ENCODE measurements at places on chromosomes 16 and 17.

DNA sequence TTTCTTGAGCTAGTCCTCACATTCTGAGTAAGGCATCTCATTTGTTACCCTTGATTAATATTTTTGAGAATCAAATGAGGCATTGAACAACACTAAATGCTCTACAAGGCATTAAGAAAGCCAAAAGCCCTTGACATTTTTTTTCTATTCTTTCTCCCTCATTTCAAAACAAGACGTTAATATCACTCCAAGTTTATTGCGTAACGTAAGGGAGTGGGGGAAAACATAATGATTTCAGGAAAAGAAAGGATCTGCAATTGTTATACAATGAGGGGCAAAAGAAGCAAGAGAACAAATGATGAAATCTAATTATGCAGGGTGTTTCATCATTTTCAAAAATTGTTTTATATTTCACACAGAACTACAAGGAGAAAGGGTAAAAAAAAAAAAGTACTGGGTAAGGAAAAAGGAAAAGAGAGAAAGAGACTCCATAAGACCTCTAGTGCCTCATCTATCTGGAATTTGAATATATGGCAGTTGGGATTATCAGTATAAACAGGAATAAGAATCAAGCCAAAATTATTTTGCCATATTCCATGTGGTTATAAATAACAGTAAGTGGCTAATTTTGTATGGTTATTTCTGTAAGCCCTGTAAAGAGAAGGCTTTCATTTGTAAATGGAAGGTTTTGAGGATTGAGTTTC is 163.0 kb downstream of the ABCA8 start:
- peak; percentile 59 for DNase-seq

GRCh38 chr17:29562615-29563014 is 4.2 kb downstream of the ABHD15 start:
- DNase-seq: no peak

GRCh38 chr17:74235040-74235581 is 21.7 kb downstream of the TTYH2 start:
- DNase-seq: no peak

- no peak for DNase-seq
These were observed 7.2 kb upstream of the LIMD2 start for GRCh38 chr17:63707151-63707550.

GRCh38 chr16:2842340-2843000 is 12.4 kb downstream of the ZG16B start:
- DNase-seq: peak; percentile 45

- DNase-seq: no peak
These were observed 26.2 kb downstream of the TRIM16 start for GRCh38 chr17:15657868-15658267.

GRCh38 chr17:60590070-60590469 is 9.9 kb upstream of the PPM1D start:
- DNase-seq: no peak

GRCh38 chr16:31201582-31202413 is 762 bp downstream of the PYCARD start:
- DNase-seq: no peak

GRCh38 chr16:53503991-53504663 is 1.1 kb upstream of the AKTIP start:
- peak; percentile 64 for DNase-seq

DNA sequence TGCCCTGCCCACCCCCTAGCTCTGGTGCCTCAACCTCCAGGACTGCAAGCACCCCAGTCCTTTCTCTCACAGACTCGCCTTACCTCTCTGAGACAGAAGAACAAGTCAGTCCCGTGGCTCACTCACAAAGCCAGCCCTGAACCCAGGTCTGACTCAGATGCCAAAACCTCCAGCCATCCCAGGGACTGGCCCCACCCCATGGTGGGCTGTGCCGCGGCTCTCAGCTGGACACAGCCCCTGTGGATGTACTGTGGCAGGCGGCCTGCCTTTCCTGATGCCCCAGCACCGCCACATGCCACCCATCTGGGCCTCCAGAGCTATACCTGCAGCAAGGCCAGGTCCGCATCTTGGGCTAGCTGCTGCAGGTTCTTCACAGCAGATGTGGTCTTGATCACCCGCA is 19.8 kb downstream of the MPG start:
- DNase-seq: peak; percentile 11

DNA sequence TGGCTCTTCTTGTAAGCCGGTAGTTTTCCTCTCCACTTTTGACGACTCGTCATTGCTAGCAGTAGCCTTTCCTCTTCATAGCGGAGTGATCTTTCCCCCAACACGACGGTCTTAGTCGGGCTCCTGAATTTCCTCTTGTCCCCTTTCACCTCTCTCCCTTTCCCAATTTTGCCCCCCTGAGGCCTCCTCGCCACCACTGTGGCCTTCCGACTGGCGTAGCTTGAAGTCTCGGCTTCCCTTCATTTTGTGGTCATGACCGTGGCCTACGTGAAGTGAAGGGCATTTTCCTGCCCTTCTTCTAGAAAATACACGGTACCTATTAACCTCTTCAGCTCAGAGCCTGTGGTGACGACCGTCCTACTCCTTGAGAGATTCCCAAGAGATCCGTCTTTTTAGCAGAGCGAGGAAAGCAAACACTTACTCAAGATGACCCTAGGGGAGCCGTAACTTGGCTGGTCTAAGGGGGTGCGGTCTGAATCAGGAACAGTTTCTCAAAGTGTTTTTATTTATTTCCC is 787 bp downstream of the PRKAR1A start:
- peak; percentile 21 for DNase-seq

DNA sequence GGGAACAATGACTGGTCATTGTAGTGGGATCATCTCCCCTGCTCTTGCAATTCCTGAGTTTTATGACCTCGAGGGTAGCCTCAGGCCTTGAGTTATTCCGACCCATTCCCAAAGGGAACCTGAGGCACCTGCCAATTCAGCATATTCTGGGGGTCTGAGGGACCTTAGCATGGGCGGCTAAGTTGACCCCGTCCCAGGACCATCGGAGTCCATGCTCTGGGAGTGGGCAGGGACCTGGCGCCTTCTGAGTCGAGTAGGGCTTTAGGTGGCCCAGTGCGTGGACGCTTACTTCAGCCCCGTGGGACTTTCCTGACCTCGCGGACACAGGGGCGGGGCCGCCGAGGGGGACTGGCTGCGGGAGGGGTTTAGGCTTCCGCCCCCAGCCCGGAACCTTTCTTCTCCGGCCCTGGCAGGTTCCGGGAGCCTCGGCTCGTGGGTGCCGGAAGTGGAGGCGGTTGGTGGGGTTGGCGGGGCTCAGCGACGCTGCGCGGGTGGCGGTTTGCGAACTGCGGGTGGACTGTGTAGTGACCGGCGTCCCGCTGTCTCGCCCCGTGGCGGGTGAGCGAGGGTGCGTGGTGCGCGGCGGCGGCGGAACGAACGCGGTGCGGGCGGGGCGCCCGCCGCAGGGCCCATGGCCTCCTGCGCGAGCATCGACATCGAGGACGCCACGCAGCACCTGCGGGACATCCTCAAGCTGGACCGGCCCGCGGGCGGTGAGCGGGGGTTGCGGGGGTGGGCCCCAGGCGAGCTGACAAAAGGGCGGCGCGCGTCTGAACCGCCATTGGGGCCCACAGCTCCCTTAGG is at the start of gene EDC4:
EDC4 (plus strand) TSS at position 422 of the 804 bp plus-strand sequence; CDS start at position 632, 210 bp downstream.
- peak; percentile 65 for DNase-seq

- DNase-seq: no peak
These were observed at the start of gene ACAP1 for GRCh38 chr17:7336240-7337175. Gene ACAP1 (plus strand): TSS chr17:7336529. CDS start chr17:7336735, 206 bp downstream.

DNA sequence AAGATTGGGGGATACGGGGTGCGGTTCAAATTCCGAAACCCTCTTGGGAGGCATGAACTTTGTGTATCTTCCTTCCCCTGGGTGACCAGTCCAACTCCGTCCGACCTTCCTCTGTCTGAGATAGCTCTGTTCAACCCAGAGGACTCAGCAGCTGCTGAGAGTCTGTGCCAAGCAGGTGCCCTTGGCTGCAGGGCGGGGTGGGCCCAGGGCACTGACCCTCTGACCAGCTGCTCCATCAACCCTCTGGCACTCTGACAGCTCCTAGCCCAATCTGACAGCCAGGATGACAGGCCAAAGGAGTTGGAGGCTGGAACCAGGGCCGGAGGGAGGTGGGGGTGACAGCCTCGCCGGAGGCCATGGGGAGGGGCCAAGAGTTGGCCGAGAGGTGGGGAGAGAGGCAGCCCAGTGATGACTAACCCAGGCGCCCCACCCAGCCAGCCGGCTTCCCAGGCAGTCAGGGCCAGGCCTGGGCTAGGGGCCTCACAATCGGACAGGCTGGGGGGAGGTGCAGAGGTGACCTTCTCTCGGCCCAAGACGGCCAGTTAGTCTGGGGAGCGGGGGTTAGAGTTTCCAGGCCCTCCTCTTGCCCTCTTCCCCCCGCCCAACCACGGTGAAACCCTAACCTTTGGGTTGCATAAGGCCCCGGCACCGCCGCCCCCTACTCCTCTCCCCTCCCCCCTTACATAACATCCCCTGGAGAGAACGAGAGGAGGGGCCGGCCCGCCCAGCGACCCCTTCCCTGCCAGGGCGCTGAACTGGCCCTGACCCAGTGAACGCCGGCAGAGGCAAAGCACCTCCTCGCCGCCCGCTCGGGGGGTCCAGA is 5.0 kb upstream of the TLCD2 start:
- DNase-seq: peak; percentile 93

DNA sequence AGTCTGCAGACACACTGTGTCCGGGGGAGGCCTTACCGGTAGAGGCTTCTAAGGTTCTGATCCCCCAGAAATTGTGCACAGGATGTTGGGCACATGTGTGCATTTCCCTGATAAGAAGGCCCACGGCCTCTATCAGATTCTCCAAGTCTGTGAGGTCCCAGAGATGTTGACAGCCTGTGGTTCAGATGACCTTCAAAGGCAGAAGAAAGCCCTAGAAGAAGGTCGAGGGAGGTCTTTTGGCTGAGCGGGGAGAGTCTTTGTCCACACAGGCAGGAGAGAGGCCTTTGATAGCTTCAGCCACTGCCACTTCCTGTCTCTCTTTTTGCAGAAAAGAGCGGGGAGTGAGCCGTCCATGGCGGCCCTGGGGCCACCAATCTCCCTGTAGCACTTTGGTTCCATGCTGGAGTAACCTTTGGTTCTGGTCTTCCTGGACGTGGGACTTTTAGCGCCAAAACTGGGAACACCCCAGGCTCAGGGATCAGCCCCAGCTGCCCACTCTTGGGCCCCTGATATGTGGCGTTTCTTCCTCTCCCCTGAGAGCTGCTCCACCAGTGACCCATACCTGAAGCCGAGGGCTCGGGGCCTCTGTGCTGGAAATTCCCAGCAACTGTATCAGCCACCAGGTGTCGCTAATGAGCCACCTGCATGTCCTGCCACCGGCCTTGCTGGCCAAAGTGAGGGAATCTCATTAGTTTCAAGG is 28.1 kb upstream of the LGALS9 start:
- peak; percentile 59 for DNase-seq

DNA sequence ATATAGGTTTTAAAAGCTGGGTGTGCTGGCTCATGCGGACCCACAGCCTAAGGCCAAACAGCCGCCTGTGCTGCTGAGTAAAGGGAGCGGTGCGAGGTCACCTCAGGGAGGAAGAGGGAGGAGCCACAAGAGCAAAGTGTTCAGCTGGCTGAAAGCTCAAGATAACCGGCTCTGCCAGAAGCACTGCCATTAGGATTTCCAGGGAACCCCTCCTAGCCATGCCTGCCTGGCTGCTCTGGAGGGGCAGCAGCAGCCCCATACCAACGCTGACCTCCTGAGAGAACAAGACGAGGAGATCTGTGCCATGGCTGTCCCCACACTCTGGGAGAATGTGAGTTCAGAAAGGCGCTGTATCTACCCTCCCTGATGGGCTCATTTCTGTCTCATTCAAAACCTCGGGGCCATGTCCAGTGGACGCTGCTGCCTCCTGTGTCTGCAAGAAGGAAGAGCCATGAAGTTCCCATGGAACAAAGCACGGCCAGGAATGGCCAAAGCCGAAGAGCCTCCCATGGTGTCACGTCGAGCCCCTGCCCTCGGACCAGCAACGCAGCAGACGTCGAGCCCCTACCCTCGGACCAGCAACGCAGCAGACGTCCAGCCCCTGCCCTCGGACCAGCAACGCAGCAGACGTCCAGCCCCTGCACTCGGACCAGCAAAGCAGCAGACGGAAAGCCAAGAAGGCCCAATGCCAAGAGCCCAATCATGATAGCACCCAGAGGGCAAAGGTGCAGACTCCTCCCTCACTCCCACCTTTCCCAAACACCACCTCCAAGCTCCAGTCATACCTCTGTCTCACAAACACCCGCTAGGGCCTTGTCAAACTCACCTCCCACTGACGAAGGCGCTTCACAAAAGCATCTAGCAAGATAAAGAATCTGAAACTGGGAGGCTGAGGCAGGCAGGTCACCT is 107.0 kb downstream of the ANKRD11 start:
- DNase-seq: no peak

- no peak for DNase-seq
These were observed 299.3 kb upstream of the SALL1 start for GRCh38 chr16:51450376-51450775.
